Body of pancreas (tissue), 4 donors: ENCODE measurements at places on chromosomes 2 and 18.

GRCh38 chr2:191521608-191522208 is 156.2 kb upstream of the NABP1 start:
- DNase-seq: no peak

DNA sequence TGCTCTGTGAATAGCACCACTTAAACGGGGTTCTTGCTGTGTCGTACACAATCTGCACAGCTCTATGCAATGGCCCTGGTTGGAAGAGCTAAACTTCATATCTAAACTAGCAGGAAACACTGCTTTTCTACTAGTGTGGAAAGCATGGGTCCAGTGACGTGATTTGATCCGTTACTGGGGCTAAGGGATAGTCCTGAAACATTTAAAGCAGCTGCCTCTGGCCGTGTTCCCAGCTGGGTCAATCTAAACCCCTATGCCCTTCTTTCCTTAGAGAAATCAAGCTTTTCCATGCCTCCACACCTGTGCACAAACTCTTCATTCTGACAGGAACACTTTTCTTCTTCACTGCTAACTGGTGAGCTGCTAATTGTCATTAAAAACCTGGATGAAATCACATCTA is 5.4 kb upstream of the IGFBP5 start:
- DNase-seq: no peak

DNA sequence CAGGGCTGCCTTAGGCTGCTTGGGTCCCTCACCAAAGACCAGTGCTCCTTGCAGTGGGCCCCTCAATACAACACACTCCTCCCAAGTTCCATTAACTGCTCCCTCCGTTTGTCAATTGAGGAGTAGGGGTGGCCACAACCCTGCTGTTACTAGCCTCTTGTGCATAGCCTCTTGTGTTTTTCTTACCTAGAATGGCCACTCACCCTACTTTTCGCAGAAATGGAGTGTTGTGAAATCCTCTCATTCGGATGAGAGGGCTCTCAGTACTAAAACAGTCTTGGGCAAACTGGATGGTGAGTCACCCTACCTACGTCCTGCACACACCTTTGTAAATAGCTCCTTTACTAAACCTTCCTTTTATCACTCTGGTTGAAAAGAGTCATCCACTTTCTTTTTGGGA is 253.9 kb downstream of the OSR1 start:
- peak; percentile 38 for DNase-seq

DNA sequence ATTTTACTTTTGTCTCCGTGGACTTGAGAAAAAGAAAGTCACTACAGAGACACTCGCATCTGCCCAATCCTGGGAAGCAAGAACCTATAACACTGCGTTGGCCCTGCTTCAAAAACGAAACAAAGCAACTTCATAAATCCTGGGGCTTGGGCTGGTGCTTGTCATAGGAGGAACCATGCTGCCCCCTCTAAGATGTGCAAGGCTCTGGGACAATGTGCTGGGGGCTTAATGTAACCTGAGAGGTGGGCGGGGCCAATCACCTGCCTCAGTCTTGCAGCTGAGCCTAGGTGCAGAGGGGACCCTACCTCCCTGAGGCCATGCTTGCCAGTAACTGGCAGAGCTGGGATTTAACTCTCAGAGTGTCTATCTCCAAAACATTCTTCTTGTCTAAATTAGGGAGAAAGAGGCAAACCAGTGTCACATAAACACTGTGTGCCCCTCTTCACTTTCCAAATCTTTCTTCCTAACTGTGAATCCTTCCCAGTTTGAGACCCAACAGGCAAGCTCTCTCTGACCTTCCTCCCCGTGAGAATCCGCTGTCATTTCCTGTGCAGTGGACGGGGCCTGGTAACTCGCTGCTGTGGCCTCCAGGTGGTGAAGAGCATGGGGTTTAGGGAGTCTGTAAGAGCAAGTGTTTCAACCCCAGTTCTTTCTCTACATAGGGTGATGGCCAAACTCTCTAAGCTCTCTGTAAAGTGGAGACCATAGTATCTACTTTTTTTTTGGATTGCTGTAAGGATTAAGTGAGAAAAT is 115.1 kb downstream of the ACKR3 start:
- DNase-seq: no peak

DNA sequence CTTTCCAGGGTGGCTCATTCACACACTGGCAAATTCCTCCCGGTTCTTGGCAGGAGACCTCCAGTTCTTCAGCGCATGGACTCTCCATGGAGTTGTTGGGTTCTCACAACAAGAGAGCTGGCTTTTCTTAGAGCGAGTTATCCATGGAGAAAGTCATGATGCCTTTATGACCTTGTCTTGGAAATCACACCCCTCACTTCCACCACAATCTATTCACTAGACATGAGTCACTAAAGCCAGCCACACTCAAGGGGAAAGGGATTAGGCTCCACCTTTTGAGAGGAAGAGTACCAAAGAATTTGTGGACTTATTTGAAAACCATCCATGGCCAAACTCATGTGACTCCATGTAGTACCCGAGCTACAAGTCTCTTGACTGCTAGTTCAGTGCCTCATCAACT is 160.5 kb downstream of the SETBP1 start:
- no peak for DNase-seq

DNA sequence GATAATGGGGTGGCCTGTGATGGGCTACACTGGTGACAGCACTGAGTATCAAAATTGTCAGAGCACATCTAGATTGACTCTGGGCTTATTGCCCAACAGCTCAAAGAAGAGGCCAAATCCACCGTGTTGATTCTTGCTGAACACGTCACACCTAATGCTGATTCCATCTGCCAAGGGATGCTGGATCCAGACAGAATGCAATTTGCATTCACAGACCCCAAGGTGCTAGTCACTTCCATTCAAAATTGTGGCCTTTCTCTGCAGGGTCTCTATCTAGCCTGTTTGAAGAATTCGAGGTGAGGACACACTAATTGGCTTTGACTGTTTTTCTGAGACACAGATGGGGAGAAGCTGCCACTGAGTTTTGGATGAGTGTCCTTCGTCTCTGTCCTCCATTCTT is 13.5 kb upstream of the GPR39 start:
- DNase-seq: no peak

DNA sequence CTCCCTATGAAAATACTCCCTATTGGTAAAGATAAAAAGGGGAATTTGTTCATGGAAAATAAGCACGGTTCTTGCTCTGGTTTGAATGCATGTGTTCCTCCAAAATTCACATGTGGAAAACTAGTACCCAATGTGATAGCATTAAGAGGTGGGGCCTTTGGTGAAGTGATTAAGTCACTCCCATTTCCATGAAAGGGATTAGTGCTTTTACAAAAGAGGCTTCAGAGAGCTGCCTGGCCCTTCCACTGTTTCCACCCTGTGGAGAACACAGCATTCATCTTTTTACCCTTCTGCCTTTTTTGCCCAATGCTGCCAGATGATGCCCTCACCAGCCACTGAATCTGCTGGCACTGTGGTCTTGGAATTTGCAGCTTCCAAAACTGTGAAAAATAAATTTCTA is 666.8 kb downstream of the ARHGAP15 start:
- DNase-seq: no peak

- DNase-seq: no peak
Measured at GRCh38 chr18:78924786-78925540, 54.7 kb upstream of the SALL3 start.

DNA sequence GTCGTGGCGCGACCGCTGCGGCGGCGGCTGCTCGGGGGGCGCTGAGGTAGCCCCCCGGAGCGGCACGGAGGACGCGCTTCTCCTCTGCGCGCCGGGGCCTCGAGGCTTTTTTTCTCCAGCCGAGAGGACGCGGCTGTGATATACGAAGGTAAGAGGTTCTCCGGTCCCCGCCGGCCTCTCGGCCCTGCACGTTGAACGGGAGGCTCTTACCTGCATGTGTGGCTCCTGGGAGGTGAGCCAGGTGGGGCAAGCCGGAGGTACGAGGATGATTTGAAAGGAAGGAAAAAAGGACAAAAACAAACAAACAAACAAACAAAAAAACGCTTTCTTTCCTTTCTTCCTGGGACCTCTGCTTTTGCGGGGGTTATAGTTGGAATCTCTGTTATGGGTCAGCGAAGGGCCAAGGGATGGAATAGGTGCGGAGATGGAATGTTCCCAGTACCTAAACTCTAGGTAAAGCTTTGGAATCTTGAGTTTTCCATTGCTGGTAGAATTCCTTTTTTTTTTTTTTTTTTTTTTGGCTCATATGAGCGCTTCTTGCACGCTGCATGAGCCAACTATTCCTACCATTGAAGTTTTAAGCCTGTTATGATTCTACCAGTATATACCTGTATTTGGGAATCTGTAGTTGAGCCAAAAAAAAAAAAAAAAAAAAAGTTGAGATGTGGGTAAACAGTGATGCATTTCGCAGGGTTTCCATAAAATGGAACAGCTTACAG is 674 bp downstream of the PTPN4 start:
- DNase-seq: peak; percentile 55

GRCh38 chr2:188898261-188898660 is 75.9 kb upstream of the COL3A1 start:
- DNase-seq: no peak

DNA sequence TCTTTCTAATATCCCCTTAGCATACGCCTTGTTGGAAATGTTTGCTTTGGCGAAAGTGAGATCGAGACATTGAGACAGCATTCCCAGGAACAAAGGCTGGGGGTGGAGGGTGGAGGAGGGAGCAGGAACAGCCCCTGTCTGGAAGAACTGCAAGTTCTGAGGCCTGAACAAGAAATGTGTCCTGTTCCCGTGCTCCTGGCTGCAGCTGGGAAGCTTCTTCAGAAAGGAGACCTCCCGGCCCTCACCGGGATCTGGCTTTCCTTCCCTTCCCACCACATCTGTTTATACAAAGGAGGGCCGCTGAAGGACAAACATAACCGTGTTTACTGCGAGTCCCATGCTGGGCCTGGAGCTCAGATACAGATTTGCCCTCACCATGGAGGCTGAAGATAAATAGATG is 35.9 kb downstream of the AFF3 start:
- no peak for DNase-seq

- DNase-seq: no peak
Measured at GRCh38 chr2:240213226-240213475, 72.7 kb upstream of the OTOS start.

GRCh38 chr2:1455466-1455865 is 42.2 kb downstream of the TPO start:
- no peak for DNase-seq

GRCh38 chr2:221444106-221444505 is 128.0 kb downstream of the EPHA4 start:
- DNase-seq: no peak

DNA sequence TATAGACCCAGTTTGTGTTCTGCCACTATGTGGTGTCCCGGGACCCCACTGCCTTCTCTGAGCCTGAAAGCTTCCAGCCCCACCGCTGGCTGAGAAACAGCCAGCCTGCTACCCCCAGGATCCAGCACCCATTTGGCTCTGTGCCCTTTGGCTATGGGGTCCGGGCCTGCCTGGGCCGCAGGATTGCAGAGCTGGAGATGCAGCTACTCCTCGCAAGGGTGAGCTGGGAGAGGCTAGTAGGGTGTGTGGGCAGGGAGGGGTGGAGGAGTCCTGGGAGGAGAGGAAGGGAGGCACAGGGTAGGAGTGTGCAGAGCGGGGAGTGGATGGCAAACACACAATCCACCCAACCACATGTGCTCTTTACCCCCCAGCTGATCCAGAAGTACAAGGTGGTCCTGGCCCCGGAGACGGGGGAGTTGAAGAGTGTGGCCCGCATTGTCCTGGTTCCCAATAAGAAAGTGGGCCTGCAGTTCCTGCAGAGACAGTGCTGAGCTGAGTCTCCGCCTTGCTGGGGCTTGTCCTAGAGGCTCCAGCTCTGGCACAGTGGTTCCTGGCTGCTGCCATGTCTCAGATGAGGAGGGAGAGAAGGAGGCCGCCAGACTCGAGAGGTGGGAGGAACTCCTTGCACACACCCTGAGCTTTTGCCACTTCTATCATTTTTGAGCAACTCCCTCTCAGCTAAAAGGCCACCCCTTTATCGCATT is 16.9 kb downstream of the PRKAG3 start:
- DNase-seq: no peak

GRCh38 chr2:151525821-151526373 is 116.2 kb downstream of the RIF1 start:
- no peak for DNase-seq

DNA sequence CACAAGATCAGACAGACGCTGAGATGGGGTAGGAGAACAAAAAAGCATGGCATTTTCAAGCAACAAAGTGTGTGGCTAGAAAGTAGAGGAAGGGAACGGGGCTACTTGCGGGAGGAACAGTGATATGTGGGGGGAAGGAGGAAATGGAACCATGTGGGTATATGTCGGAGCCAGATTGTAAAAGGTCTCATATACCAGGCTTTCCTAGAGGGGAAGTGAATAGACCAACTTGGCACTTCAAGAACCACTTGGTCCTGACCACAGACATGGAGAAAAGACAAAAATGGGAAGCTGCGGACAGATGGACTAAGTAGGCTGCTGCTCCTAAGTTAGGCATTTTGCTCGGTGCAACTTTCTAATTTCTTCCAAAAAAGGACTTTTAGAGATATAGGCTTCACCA is 196.0 kb downstream of the DCC start:
- no peak for DNase-seq

DNA sequence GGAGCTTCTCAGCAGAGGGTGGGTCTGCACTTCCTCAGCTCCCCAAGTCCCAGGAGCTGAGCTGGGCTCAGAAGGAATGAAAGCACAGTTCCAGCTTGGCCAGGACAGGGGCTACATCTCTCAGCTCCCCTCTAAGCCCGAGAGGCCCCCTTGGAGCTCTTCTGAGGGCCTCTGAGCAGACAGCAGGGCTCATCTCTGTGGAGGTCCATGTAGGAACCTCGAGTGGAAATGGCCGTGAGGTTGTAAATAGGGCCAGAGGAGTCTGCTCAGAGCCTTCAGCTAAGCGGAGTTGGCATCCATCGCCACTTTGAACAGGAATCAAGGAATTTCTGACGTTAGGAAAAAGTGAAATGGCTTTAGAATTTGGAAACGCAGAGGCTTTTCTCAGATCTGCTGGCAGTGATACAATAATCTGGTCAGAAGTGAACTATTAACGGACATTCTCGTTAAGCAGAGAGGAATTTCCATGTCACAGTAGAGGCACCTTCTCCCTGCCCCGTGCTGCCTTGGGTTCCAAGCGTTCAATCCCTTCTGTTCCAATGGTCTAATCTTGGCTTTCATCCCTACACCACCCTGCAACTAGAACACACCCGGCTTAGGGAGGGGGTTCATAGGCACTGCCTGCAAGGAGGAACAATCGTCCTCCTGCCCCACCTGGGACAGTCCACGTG is 213.9 kb downstream of the NDUFA10 start:
- no peak for DNase-seq

GRCh38 chr18:63869374-63869773 is 18.1 kb upstream of the SERPINB2 start:
- DNase-seq: no peak

- DNase-seq: no peak
Measured at GRCh38 chr18:63238693-63239075, 80.9 kb downstream of the BCL2 start.
